ENCODE measurements at places on chromosomes 6 and 20.

DNA sequence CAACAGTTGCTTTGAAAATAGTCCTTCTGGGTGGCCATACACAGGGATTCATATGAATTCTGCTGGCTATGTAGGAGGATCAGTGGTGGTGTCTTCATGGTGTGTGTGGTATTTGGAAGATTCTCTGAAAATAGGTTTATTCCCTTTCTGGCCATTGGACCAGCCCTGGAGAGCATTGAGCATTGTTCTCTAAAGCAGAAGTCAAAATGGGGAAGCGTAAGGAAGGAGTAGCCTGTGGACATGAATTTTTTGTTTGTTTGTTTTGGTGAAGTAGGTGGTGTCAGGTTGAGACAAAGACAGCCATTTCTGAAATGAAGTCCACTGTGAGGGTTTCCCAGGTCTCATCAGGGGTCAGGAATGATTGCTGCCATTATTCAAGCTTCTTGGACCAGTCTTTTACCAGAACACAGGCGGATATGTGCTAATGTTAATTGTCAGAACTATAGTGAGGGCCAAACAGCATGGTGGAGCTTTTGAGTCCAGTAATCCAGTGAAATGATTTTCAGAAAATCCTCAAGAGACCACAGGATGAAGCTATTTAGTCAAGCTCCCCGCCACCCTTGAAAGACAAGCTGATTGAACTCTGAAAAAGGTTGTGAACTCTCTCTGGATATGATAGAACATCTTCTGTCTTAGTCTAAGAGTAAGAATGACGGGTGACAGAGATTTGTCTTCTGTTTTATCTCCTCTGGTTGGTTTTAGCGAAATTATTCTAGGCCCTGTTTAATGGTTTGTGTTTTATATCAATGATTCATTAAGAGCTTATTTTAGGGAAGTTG, 60.0 kb downstream of the DNAH8 start:
- no peak for DNase-seq

- DNase-seq = no peak
Observed at GRCh38 chr6:24646771-24647170, 780 bp upstream of the KIAA0319 start.

- no peak for DNase-seq
Observed at GRCh38 chr20:4183361-4183760, 168.0 kb upstream of the RNF24 start.

DNA sequence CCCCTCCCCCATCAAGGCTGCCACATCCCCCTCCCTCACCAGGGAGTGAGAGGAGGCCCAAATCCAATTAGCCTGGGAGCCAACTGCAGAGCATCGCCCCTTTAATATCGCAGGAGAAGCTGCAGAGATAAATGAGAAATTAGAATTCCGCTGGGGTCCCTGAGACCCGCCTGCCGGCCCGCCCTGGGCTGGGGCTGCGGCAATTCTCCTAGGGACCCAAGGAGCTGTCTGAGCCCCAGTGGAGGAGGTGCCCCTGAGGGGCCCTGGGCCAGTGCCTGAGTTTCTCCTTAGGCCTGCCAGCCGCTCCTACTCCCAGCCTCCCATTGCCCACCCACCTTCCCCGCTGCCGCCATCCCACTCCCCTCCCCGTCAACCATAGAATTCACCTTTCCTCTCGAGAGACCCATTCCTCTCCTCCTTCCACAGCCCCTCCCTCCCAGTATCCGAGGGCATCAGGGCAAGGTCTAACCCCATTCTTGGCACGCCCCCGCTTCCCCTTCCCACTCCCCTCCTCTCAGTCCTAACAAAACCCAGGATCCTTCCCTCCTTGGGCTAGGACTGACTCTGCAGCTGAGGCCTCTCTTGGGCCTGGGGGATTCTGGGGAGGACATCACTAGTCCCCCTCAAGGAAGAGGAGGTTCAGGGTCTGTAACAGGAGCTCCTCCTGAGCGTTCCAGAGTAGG, 20.0 kb upstream of the CDH22 start:
- no peak for DNase-seq

GRCh38 chr6:169831450-169832246, 80.2 kb downstream of the ERMARD start:
- DNase-seq = peak; percentile 57

DNA sequence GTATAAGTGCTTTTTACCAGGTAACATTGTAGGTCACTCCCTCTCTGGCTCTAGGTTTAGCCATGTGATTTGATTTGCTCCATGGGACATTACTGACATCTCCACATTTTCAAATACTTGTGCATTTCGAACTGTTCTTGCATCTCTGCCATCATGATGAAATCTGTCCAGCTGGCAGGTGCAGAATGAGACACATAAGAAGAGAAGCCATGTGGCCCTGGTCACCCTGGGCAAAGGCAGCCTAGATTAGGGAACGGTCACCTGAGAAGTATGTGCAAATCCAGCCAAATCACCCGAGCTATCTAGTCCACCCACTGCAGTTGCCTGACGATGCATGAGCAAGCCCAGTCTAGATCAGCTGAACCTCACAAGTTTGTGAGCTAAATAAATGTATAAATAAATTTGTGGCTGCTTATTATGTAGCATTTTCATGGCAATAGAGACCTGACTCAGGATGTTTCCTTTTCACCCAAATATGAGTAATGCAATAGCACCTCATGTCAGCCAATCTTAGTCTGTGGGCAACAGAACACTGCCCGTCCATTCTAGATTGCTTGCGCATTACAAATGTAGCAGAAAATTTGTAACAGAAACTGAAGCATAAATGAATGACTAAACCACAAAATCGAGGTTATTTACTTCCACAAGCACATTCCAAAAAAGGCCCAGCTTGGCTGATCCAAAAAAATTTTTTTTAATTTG, 115.2 kb downstream of the PAK5 start:
- DNase-seq = no peak

DNA sequence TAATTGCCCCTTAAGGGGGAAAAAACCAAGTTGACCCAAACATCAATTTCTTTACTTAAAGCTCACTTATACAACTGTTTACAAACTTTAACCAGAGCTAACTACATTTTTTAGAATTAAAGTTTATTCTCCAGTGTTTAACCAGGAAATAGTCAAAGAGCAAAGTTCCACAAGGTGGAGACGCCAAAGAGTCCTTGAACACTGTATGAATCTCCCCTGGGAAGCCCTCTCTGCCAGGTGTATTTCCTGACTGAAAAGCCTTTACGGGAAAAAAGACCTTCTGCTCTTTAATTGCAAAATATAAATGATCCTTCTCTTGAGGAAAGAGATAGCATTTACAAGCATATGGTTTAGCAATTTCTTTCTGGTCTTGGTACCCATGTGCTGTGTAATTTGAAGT, 36.2 kb downstream of the BTBD9 start:
- no peak for DNase-seq

GRCh38 chr20:3980260-3981131, 34.9 kb downstream of the RNF24 start:
- DNase-seq = no peak

DNA sequence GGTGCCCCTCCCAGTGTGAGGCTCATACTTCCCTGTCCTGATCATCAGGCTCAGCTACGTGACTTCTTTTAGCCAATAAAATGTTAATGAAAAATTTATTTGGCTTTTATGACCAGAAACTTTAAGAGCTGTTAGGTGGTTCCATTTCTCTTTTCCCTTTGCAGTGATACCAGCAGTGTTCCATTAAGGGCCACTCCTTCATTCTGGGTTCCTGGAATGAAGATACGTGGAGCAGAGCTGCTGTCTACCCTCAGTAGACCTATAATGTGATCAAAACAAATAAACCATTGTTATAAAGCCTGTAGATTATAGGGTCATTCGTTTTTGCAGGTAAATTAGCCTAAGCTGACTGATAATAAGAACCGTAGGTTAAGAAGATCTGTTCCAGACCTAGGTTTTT, 228.0 kb downstream of the ZFAND3 start:
- DNase-seq = no peak

- no peak for DNase-seq
Observed at GRCh38 chr6:79687759-79688158, 56.6 kb downstream of the SH3BGRL2 start.
